ENCODE measurements at places on chromosomes 12 and 14.

- DNase-seq, result no peak
These were observed 17.3 kb downstream of the SNRNP35 start for GRCh38 chr12:123475246-123475703.

- DNase-seq, result no peak
These were observed 11.8 kb upstream of the FBXO21 start for GRCh38 chr12:117202033-117202432.

GRCh38 chr14:50978888-50979287, 34.6 kb upstream of the PYGL start:
- DNase-seq, result no peak

DNA sequence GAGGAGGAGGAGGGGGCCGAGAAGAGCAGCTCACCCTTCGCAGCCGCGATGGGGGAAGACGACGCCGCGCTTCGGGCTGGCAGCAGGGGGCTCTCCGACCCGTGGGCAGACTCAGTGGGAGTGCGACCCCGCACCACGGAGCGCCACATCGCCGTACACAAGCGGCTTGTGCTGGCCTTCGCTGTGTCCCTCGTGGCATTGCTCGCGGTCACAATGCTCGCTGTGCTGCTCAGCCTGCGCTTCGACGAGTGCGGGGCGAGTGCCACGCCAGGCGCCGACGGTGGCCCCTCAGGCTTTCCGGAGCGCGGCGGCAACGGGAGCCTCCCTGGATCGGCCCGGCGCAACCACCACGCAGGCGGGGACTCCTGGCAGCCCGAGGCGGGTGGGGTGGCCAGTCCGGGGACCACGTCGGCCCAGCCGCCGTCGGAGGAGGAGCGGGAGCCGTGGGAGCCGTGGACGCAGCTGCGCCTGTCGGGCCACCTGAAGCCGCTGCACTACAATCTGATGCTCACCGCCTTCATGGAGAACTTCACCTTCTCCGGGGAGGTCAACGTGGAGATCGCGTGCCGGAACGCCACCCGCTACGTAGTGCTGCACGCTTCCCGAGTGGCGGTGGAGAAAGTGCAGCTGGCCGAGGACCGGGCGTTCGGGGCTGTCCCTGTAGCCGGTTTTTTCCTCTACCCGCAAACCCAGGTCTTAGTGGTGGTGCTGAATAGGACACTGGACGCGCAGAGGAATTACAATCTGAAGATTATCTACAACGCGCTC, 745 bp downstream of the TRHDE start:
- peak; percentile 69 for DNase-seq

DNA sequence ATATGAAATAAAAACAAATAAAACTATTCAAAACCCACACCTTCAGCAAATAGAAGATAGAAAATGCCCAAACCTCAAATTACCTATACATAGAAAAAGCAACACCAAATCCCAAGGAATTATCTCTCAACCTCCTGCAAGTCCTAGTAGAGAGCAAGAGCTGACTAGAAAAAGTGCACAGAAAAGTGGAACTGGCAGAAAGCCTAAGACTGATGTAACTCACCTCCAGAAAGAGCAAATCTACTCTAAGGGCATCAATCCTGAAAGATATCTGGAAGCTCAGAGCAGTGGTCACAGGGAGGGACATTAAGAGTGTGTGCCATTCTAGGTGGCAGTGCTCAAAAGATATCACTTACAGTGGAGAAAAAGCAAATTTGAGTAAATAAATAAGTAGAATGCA, 62.1 kb upstream of the PLEKHG7 start:
- DNase-seq, result no peak

DNA sequence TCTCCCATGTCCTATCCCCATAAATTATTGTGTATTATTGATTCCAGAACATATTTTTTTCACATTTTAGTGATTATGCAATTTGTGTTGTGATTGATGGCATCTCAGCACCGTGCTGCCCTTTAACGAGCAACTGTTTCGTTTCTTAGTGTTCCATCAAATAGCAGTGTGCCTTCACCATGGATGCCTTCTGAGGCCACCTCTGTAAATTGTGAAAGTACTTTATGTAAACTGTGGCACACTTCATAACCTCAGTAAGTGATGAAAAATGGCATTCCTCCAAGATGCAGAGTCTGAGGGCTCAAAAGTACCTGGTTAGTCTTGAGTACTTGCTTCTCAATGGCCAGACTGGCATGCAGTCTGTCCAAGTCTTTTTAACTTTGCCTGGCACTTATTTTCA, 8.2 kb downstream of the CHST11 start:
- no peak for DNase-seq

DNA sequence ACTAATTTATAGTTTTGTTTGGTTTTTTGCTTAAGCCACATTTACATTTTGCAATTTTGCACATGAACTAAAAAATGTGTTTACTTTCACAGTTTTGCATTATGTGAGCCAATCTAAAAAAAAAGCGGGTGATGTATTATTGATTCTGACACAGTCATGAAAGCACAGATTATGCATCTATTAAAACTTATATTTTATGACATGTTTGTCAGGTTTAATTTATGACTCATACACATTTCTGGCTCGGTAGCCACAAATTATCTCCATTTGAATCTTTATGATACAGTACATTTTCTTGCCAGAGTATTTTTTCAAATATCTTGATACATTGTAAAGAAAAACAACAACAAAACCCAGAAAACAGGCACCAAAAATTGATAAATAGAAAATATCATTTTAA, 280.4 kb upstream of the GRIP1 start:
- DNase-seq, result no peak

DNA sequence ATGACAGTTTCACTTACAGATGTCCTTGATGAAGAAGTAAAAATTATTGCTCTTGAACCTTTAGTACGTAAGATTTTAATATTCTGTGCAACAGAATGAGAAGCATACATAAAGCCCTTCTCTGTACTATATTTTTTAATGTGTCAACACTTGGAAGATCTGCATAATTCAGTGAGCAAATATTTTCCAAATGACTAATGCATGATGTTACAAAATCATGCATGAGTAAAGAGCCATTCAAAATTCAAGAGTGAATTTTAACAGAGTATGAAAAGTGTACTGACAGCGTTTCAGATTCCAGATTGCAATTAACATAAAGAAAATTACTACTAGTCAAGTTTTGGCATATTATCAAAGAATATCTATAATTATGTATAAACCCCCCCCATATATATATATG, 101.4 kb upstream of the BBS10 start:
- peak; percentile 78 for DNase-seq

DNA sequence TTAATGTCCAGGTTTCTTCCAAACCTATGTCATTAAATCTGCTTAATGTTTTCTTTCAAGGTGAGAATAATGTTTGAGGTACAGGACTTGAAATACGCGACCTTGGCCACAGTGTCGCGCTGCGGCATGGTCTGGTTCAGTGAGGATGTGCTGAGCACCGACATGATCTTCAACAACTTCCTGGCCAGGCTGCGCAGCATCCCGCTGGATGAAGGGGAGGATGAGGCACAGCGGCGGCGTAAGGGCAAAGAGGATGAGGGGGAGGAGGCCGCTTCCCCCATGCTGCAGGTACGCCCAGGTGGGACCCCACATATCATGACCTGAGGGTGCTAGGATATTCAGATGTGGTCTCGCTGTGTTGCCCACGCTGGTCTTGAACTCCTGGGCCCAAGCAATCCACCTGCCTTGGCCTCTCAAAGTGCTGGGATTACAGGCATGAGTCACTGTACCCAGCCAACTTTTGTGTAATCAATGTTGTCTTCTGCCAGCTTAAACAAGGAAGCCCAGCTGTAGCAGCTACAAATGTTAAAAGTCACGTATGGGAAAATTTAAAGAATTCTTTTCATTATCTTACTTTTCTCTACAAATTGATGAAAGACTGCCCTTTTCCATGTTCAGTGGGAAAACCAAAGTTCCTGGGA, 50.8 kb downstream of the DYNC1H1 start:
- no peak for DNase-seq

DNA sequence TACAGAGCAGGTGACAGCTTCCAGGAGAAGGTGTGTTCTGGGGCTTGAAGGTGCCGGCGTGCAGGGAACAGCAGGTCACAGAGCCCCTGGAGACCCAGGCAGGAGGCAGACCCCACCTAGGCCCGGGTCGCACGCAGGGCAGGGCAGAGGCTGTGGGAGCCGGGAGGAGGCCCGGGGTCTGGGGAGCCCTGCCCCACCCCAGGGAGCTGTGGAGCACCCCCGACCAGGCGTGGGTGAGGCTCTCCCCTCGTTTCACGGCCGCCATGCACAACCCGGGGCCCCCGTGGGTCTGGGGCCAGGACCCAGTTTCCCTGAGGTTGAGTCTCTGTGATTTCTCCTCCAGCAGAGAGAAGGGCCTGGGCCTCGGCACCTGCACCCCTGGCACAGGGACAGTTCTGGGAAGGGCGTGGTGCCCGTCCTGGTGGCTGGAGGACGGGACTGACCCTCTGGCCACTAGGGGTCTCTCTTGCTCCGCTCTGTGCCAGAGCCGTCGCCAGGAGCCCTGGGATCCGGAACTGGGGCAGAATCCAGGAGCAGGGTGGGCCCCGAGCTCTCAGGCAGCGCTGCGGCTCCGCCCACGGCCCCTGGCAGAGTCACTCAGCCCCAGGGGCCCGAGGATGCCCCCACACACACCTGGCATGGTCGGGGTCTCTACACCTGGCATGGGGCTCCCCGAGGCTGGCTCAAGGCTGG, 75.2 kb upstream of the FBRSL1 start:
- peak; percentile 81 for DNase-seq

Measured in ELR (cell line).